Muscle of leg (tissue), 16 donors: ENCODE measurements at places on chromosomes 13 and 19.

DNA sequence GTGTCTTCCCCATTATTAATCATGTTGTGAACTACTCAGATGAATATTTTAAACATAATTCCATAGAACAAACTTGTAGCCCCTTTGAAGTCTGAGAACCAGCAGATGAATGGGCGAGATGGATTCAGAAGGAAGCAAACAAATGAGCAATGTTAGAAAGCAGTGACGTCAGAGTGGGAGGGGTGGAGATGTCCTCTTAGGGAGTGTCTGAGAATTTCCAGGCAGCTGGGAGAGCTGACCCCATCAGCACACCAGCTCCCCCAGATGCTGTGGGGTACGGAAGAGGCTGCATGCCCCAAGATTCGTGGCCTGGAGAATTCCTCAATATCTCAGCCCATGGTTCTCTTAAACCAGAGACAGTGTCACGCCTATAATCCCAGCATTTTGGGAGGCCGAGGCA lies 68.6 kb downstream of the DPF1 start:
- peak; percentile 50 for DNase-seq

GRCh38 chr13:29887686-29888085 lies 37.3 kb upstream of the UBL3 start:
- no peak for DNase-seq

DNA sequence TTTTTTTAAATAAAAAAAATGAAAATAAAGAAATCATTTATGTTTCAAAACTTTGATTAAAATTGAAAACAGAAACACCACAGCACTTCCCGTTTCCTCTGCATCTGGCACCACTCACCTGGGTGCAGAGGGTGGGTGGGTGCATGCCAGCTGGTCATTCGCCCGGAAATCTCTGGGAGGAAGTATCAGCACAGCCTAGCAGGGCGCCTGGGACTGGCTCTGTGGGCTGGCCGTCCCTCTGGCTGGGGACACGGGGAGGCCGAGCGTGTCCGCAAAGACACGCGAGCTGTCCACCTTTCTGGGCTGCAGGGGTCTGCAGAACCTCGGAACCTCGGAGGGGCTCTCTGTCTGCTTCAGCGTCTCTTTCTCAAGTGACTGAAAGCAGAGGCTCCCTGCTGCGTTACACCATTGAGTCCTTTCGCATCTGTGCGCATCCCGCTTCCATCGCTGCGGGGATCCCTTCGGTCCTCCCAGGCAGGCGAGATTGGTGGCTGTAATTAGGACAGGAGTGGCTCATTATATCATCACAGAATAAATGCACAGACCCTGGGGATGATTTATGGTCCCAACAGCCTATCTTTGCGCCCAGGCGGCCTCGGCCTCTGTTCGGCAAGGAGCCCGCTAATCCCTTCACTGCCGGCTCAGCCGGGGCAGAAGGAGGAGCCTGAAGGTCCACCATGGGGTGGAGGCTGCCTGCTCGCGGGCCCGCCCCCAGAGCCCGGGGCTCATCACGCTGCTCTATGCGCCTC lies 17.2 kb downstream of the CRTC1 start:
- peak; percentile 71 for DNase-seq

GRCh38 chr13:31094331-31095015 lies 67.2 kb downstream of the HSPH1 start:
- DNase-seq: no peak

GRCh38 chr13:26605845-26606244 lies 48.4 kb downstream of the WASF3 start:
- no peak for DNase-seq

DNA sequence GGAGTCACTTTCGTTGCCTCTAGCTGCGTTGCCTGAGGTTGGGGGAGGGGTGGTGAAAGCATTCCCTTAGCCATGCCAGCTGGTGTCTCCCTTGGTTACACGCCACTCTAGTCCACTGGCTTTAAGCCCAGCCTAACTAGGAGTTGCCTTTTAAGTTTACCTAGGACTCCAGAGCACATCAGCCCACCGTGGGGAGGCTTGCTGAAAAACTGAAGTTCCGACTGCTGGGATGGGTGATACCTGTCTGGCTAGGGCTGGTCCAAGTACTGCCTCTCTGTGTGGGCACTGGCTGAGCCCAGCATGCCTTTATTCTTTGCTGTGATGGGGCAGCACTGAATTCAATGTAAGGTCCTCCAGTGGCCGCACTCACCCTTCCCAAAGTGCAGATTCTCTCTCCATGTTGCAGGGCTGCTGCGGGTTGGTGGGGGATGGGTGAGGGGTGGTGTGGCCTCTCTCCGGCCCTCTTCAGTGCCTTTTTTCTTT lies 11.8 kb upstream of the CEACAM1 start:
- no peak for DNase-seq

GRCh38 chr19:38656171-38656981 lies 8.9 kb downstream of the ACTN4 start:
- DNase-seq: no peak

DNA sequence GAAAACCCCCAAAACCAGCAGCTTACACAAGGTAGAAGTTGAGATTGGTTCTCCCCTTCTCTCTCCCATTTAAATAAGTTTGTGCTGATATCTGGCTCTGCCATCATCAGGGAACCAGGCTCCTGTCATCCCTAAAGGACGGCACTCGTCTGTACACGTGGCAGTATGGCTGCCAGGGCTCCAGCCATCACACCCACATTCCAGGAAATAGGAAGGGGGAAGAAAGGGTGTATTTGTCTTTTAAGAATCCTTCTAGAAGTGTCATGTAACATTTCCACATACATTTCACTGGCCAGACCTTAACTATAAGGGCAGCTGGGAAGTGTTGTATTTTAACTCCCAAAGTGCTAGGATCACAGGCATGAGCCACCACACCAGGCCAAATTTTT lies 10.1 kb downstream of the SPC24 start:
- no peak for DNase-seq

DNA sequence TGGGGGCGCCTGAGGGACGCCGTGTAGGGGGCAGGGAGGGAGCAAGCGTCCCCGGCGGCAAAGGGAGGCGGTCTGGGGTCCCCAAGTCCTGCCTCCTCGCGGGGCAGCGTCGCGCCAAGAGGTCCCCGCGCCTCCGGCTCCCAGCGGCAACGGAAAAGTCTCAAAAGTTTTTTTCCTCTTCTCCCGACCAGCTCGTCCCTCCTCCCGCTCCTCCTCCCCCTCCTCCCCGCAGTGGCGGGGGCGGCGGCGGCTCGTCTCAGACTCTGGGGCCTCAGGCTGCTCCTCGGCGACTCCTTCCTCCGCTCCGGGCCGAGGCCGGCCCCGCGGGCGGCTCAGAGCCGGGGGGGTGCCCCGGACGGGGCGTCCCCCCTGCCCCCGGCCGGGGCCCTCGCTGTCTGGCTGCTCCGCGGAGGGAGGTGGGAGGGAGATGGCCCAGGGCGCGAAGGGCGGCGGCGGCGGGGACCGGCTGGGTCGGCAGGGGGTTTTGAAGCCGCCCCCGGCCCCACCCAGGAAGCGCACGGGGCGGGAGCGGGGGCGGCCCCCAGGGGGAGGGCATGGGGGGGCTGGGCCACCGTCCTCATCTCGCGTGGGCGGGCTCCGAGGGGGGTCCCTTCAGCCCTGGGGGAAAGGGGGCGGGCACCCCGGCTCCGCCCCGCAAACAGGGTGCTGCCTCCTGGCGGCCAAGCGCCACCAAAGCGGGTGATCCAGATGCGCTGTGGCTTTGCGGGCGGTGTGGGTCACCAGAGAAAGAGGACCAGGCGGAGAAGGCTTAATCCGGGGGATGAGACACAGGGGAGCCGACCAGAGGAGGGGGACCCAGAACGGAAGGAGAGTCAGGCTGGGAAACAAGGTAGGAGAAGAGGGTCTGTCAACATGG lies at the start of gene TGFB1:
Gene TGFB1, minus strand, starts transcription at position 457 of the 877 bp plus-strand sequence. CDS start 878 bp downstream, outside the sequence.
- DNase-seq: peak; percentile 88

GRCh38 chr13:75554981-75555380 lies 5.4 kb downstream of the UCHL3 start:
- no peak for DNase-seq

GRCh38 chr13:73970421-73971055 lies 163.7 kb downstream of the KLF12 start:
- DNase-seq: no peak

DNA sequence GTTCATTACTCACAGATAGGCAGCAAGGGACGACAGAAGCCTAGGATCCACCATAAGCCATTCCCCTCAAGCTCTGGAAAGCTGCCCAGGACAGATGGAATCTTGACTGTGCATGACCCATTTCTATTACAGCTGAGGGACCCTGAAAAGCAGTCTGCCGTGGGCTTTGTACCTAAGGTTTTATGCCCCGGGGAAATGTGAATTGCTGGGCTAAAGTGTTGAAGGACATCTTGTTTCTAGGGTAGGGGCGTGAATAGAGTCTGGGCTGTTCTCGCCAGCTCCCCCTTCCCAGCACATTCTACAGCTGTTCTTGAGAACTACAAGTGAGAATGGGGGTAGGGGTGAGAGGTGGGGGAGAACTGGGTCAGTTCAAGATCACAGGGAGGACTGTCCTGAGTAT lies 53.6 kb upstream of the TMTC4 start:
- no peak for DNase-seq

DNA sequence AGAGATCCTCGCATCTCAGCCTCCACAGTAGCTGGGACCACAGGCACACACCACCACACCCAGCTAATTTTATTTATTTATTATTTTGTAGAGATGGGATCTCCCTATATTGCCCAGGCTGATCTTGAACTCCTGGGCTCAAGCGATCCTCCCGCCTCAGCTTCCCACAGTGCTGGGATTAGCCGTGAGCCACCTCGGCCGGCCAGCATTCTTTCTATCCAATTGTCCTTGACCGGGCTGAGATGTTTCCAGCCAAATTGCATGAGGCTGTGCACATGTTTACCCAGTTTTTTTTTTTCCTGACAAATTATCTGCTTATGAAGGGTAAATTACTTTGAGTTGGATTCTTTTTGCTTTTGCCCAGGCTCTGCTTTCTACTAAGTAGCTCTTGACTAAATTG lies 28.2 kb downstream of the UNC13A start:
- DNase-seq: no peak

DNA sequence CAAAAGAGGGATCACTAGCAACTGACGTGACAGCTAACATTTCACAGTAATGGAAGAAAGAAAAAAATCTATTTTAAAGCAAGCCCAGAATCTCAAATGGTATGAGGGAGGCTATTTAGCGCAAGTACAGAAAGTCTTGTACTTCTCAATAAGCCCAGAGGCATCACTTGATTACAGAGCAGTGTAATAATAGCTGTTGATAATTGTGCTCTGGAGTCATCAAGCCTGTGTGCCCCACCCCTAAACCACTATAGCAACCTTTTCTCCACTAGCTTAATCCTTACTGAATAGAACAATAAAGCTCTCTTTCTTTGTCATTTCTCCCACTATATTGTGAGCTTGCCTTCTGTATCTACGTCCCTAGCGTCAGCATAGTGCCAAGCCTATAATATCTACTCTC lies 56.6 kb downstream of the FREM2 start:
- no peak for DNase-seq

GRCh38 chr13:69194130-69194529 lies 913.5 kb upstream of the ATXN8OS start:
- DNase-seq: no peak

DNA sequence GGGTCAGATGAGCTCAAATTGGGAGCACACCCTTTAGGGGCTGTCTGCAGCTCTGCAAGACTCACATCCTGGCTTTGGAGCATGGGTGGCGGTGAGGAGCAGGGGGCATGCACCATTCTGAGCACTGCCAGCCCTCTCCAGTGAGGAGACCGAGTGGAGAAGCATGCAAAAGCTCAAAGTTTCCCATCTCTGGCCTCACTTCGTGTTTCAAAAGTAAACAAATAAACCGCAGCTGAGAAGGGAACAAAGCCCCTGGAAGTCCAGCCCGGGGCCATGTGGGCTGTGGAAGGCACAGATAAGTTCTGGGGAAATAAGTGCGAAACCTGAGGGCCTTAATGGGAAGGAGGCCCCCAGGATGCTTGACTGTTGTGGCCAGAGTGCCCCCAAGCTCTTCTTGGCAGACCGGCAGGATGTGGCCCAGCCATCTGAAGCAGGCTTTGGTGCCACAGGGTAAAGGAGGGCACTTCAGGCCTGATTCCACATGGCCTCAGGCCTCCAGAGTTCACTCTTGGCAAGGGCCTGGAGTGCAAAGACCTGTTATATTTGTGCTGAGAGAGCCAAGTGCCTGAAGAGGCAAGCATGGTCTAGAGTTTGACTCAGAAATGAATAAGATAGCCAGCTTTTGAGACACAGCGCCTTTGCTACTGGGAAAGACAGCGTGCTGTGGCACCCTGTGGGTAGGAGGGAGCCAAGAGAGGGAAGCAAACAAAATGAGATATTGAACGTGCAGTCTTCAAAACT lies 1.2 kb downstream of the MEDAG start:
- peak; percentile 36 for DNase-seq

- DNase-seq: no peak
Observed at GRCh38 chr19:54201980-54202379, 1.3 kb downstream of the RPS9 start.

- DNase-seq: no peak
Observed at GRCh38 chr19:12843999-12844732, 5.9 kb downstream of the MAST1 start.

GRCh38 chr13:60118696-60119400 lies 44.9 kb downstream of the DIAPH3 start:
- DNase-seq: no peak

DNA sequence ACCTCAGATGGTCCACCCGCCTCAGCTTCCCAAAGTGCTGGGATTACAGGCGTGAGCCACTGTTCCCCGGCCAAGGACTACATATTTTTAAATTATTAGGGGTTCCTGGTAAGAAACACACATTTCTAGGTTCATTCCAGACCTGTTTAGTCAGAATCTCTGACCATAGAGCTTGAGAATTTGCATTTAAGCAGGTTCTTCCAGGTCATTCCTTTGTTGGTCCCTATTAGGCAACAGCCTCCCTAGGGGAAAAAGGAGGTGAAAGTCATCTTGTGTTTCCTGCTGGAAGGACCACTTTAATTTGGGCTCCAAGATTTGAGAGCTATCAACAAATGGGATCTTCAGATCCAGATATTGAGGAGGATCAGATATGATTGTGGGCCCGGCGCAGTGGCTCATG lies 16.3 kb downstream of the S1PR2 start:
- no peak for DNase-seq

DNA sequence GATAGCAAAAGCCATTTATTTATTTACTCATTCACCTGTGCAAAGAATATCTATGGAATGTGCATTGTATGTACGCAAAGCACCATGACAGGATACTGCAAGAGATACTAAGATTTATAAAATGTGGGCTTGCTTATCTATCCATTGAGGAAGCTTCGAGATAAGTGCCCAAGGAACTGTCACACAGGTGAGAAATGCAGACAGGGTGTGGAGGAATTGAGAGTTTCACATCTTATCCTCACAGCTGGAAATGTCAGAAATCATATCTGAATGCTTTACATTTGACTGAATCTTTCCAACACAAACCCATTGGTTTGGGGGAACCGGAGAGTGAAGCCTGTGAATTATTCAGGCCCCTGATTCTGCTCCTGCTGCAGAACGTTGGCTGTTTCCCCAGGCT lies 113.0 kb downstream of the SLC7A1 start:
- DNase-seq: no peak
